ENCODE measurements at places on chromosomes 3 and 15.
A peak's percentile ranks its signal among the peaks of the same experiment; 100 is the strongest.

DNA sequence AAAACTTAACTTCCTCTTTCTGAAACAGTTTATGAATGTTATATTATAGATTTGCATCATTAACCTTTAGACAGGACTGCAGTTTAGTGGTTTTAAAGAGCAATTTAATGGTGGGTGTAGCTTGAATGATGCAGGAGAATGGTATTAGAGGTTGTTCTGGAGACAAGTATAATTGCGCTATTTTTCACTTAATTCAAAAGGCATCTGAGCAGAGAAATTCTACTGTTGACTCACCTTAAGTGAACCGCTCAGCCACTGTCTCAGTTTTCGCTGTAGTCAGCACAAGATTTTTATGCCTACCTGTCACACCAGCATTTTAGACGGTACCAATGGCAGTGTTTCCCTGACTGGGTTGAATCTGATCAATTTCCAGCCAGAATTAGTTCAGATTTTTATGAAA lies 348.8 kb upstream of the DCBLD2 start:
- no peak for DNase-seq

DNA sequence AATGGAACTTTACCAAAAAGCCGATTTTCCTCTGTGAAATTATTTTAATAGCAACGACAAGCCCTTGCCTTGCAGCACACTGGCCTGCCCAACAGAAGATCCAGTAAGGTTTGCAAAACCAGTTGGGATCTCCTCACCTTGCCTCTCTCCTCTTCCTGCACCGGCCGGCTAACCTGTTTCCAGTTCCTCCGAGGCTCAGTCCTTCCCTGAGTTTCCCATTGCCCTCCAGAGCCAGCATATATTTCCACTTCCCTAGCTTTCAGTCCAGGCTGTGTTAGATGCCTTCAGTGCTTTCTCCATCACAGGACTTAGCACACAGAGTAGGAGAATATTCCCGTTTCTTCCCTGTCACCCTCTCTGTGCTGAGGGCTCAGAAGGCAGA lies 60.3 kb downstream of the NOX5 start:
- no peak for DNase-seq

- no peak for DNase-seq
These were observed 1117.5 kb downstream of the TBL1XR1 start for GRCh38 chr3:176079785-176080184.

DNA sequence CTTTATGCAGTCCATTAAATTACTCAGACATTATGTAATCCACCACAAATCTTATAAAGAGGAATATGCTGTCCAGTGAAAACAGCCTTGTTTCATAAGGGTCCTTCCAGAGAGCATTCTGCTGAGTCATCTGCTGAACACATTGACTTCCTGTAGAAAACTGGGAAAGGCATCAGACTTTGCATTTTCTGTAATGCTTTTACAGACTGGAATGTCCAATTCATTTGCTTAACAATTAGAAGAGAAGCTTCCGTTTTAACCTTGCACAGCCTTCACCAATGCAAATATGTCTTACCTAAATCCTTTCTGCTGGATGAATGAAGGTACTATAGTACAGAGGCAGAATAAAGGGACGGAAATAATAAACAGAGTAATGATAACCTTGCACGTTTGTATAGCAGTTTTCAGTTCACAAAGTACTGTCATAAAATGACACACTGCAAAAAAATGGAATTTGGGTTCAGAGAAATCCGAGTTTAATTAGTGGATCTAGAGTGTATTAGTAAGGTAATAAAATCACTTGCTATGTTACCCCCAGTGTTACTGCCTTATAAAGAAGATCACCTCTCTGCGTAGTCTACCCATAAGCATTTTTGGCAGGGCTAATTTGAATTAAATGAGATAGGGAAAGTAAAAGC lies 301.5 kb downstream of the PYDC2 start:
- peak; percentile 95 for DNase-seq

DNA sequence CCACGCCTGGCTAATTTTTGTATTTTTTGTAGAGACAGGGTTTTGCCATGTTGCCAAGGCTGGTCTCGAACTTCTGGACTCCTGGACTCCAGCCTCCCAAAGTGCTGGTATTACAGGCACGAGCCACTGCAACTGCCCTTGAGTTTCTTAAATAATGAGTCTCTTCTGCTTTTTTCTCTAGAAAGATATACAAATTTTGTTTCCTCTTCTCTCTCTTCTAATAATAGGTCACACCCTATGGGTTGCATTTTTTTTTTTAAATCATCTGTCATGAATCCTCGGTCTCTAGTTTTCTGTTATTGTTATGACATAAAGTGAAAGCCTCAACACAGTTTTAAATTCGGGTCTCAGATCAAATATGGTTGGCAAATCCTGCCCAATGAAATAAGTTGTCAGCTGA lies 111.2 kb downstream of the IL12A start:
- DNase-seq = no peak

DNA sequence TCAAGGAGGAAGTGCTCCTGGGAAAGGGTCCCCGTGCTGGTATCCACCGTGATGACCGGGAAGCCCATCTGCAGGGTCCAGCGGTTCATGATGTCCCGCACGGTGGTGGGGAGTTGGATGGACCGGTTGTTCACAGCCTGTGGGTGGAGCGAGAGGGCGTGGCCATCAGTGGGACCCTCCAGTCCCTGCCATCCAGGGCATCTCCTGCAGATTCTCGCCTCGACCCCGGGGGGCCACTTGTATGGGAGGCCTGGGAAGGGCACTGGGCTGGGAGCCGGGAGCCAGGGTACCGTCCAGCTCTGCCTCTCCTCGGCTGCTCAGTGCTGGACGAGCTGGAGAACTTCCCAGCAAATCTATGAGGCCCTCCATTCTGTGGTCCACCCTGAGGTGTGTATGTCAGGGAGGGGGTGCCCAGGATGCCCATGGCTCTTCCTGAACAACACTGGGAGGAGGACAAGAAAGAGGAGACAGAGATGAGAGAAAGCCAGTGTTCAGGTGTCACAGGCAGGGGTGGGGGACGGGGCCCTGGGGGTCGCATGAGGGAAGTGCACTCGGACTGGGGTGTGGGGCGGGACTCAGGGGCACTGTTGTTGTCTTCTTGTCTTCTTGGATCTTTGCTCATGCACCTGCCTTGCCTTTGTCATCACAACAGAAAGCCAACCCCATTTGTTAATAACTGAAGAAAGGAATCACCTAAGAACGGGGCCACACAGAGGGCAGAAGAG lies 13.0 kb downstream of the ANPEP start:
- no peak for DNase-seq

- no peak for DNase-seq
These were observed 18.0 kb downstream of the UBE2E2 start for GRCh38 chr3:23221136-23221535.

- peak; percentile 18 for DNase-seq
These were observed 42.2 kb downstream of the B3GNT5 start for GRCh38 chr3:183295211-183295610.

- no peak for DNase-seq
These were observed 454.2 kb downstream of the FGF12 start for GRCh38 chr3:192273001-192273696.

DNA sequence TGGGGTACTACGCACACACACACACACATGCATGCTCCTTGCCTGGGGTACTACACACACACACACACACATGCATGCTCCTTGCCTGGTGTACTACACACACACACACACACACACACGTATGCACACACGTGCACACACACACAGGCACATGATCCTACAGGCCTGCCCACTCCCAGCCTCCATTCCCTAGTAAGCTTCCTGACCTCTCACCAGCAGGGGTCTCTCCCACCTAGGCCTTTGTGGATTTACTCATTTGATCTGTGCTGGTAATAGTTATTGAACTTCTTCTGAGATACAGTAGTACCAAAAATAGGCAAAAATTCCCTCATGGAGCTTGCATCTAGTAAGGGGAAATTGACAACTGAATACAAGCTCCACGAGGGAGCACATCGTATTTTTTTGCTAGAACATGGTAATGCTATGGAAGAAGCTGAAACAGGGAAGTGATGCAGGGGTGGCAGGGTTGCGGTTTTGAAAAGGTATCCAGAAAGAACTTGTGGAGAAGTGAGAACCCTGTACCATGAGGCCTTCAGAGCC lies 19.1 kb downstream of the TTC21A start:
- peak; percentile 56 for DNase-seq

- DNase-seq = no peak
These were observed 1.4 kb downstream of the AEN start for GRCh38 chr15:88622605-88622975.

- DNase-seq = no peak
These were observed 34.5 kb downstream of the P3H2 start for GRCh38 chr3:190086191-190086590.

- no peak for DNase-seq
These were observed 94.7 kb downstream of the TNIK start for GRCh38 chr3:171365489-171365888.

- DNase-seq = no peak
These were observed 16.6 kb downstream of the ZNF592 start for GRCh38 chr15:84764989-84765388.

All from HepG2 (cell line).